ENCODE measurements at places on chromosomes 1 and 21. TPM values are rescaled to one million over a fixed set of nuclear protein-coding genes. Genes with fewer than 3 reads are reported as not detected.

- no peak for DNase-seq
Measured at GRCh38 chr1:55618199-55618598, 403.0 kb upstream of the USP24 start.

DNA sequence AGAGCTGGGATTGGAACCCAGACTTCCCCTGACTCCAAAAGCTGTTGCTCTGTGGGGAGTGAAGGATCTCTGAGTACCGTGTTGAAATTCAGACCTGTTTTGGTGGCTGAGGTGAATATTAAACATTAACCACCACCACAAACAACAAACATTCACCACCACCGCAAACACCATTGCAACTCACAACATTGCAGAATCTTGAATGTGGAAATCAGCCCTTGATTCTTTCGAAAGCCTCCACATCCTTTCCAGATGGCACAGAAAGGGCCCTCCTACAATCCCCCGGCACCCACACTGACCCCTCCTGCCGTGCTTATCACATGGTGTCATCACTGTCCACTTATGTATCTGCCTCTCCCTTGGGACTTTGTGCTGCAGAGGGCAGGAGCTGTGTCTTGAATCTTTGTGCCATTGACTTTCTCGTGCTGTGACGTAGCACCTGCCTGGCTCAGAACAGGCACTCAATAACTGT lies 1.4 kb downstream of the CDA start:
- DNase-seq: no peak

GRCh38 chr1:39370602-39371001 lies 120.8 kb upstream of the BMP8A start:
- no peak for DNase-seq

Gene ZNF593
- total RNA-seq: 30.8 TPM

Gene LCE7A
- total RNA-seq: not detected
